ENCODE measurements at places on chromosomes 2 and 18. TPM values are rescaled to one million over a fixed set of nuclear protein-coding genes. Genes with fewer than 3 reads are reported as not detected.

Gene TMEM247
- polyA plus RNA-seq: not detected

Gene CD226
- polyA plus RNA-seq: 0.92 TPM

Gene CCDC85A
- polyA plus RNA-seq: not detected

Gene AMER3
- polyA plus RNA-seq: 0.01 TPM

DNA sequence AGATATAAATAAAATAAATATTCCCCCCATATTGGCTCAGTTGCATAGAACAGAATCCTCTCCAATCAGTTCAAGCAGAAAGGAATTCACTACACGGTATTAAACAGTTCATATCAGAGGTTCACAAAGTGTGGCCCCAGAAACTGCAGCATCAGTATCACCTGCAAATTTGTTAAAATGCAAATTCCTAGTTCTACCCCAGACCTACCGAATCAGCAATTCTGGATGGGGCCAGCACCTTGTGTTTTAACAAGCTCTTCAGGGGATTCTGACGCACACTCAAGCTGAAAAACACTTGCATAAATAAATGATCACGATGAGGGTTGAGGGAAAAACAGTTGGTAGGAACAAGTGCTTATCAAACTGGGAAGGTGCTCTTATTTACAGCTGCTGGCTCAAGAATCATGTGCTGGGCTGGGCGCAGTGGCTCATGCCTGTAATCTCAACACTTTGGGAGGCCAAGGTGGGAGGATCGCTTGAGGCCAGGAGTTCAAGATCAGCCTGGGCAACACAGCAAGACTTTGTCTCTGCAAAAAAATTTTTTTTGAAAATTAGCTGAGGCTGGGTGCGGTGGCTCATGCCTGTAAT is 6.4 kb downstream of the GTF3C2 start:
- no peak for DNase-seq

- DNase-seq: no peak
Observed at GRCh38 chr2:604854-605524, 72.2 kb downstream of the TMEM18 start.

Measured in muscle of arm (tissue), 14 donors.